ENCODE measurements at places on chromosomes 7 and 10.
A peak's percentile ranks its signal among the peaks of the same experiment; 100 is the strongest.

GRCh38 chr10:110778211-110778610 lies 93.5 kb upstream of the PDCD4 start:
- DNase-seq: no peak

DNA sequence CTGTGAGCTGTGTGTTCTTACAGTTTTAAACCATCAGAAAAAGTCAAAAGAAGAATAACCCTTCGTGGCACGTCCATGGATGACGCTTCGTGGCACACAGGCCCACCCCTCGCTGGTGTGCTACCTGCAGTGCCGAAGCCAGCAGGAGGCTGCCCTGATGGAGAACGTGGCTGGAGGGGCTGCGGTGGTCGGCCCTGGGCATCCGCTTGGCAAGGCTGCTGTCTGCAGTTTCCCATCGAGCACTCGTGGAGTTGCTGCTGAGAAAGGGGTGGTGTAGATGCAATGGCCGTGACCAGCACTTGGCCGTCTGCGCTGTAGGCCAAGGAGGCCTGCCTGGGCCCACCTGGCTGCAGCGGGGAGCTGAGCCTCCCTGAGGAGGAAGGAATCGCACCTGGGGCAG lies 3.2 kb upstream of the ADGRA1 start:
- DNase-seq: no peak

GRCh38 chr10:22339761-22340328 lies 5.5 kb upstream of the SPAG6 start:
- no peak for DNase-seq

DNA sequence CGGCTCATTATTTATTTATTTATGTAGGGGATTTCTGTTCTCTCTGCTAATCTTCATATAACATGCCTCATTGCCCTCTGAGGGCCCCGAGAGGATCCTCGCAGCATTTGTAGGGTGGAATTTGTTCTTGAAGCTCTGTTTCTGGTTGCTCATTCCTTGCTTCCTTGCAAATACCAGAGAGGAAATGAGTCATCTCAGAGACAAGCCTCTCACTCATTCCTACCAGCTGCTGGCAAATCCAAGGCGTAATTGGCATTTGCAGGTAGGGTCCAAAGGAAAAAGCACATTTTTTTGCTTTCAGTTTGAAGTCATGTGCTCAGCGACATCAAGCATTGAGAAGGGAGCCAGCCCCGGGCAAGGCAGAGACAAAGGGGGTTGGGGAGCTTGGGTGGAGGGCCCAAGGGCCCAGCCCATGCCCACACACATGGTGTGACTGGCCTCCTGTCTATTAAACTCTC lies 501.6 kb downstream of the GALNT17 start:
- peak; percentile 19 for DNase-seq

- DNase-seq: no peak
These were observed 18.8 kb downstream of the CPVL start for GRCh38 chr7:29127527-29127926.

DNA sequence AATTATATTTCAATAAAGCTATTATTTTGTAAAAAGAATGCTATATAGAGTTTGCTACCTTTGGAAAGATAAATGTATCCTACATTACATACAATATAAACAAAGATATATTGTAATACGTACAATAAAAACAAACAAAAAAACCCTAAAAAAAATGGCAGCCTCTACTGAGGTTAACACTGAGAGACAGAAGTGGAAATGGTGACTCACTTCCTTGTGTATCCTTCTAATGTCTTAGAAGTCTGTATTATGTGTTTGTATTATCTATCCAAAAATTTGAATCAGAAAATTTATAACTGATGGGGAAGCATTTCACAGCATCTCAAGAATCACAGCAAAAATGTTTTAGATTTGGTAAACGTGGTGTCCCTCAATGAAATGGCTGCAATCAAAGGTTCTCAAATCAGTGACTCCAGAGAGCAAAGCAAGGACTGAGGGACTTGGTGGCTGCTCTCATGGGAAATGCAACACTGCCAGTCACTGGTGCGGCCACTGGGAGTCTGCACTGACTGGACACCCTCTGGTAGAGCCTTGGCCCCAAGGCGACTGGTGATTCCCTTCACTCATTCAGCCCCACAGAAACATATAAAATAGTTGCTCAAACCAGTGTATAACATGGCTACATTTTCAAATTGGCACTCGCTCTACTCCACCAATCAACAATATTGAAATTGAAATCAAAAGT lies 53.8 kb downstream of the PANK1 start:
- DNase-seq: no peak

DNA sequence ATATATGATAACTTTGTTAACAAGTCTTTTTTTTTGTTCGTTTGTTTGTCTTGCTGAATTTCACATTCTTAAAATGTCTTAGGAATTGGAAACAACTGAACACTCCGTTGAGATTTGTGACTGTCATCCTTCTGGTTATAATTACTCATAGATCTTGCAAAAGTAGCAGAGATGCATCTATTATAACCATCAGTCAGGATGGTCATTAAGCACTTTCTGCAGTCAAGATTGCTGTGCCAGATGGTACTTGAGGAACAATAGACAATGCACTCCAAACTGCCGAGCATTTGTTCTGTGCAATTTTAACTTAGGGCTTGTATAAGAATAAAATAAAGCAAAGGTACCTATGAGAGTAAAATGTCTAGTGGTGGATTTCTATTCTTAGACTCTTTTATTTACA lies 710.1 kb upstream of the KCND2 start:
- no peak for DNase-seq

- DNase-seq: no peak
These were observed 56.7 kb downstream of the GRK5 start for GRCh38 chr10:119263951-119264617.

DNA sequence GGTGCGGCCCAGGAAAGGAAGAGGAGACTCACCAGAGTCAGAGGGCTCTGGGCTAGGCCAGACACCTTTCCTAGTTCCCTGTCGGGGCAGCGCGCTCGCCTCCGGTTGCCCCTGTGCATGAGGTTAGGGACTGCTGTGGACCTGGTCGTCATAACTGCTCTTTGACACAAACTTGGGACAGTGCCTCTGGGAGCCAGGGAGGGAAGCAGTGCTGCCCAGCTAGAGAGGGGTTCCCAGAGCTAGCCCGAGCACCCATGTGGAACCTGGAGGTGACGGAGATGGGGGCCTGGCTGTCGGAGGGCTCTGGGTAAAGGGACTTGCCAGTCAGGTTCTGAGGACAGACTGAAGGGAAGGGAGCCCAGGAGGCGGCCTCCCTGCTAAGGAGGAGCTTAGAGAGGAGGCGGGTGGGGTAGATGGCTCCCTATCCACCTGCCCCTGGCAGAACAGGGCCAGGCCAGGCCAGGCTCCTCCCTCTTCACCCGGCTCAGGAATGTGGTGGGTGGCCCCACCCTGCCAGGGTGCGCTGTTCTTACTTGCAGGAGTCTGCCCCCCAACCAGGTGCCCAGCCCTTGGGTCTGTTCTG lies 29.7 kb downstream of the AGAP3 start:
- no peak for DNase-seq

DNA sequence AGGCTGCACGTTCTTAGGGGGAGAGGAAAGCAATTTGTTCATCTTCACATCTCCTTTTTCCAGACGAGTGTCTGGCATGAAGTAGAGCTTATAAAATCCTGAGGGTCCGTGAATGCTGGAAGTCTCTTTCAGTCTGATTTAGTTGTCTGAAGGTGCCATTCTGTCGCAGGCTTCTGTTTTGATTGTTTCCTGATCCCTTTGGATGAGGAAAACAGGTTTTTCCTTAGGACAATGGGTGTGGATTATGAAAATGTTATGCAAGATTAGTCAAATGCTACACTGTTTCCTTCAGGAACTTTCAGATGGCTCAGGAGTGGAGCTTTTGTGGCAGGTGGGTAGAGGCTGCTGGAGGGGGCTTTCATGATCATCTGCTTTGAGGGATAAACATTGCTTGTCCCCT lies at the start of gene ITPRID1:
TSS of gene ITPRID1 (plus strand) at position 301 of the 400 bp plus-strand sequence. CDS start 38,935 bp downstream, outside the sequence.
- no peak for DNase-seq

DNA sequence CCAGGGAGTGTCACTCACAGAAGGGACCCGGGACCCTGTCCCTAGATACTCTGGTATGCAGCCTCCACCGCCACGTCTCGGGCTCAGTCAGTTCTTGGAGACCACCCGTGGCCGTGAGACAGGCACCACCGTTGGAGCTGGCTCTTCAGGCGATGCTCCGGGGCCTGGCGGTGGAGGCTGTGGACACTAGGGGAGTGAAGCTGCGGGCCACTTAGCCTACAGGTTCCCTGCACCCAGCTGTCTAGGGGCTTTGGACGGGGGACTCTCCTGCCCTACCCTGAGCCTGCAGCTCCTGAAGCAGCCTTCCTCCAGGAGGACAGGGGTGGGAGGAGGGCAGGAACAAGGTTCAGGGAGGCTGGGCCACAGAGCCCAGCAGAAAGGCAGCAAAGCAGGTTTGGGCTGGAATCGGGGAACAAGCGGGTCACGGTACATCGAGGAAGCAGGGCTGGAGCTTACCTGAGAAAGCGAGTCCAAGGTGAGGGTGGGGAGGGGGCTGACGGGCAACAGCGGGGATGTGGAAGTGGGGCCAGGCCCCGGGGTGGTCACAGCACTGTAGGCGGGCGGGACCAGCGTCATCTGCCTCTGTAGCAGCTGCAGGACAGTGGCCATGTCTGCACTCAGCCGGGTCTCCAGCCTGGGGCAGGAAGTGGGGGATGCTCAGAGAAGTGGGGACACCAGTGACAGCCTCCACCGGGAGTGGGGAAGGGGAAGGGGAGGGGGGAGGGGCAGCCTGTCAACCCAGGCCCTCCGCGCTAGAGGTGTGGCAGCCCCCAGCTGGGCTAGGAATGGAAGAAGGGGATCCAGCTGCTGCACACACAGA lies 31.5 kb downstream of the KCNH2 start:
- no peak for DNase-seq

DNA sequence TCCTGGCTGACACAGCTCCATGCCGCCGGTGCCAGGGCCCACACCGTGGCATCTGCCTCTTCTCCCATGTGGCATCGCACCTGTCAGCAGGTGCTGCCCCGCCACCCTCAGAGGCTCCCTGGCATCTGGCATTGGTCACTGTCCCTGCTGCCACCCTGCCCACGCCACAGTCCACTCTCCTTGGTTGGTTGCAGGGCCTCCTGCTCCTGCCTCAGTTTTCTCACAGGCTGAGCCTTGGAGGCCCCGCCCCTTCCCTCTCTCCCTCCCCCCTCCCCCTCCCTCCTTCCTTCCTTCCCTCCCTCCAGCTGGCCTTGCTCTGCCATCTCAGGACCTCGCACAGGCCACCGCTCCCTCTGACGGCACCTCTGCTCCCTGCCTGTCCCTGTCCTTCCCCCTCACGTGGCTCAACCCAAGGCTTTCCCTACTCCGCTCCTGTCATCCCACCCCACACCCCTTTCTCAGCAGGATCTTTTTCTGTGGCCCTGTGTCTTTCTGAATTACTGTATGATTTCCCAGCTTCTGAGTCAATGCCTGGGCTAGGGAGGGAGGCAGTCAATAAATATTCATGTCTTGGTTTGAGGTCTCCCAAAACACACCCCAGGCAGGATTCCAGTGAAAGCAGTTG lies 87.4 kb downstream of the INPP5A start:
- DNase-seq: no peak

DNA sequence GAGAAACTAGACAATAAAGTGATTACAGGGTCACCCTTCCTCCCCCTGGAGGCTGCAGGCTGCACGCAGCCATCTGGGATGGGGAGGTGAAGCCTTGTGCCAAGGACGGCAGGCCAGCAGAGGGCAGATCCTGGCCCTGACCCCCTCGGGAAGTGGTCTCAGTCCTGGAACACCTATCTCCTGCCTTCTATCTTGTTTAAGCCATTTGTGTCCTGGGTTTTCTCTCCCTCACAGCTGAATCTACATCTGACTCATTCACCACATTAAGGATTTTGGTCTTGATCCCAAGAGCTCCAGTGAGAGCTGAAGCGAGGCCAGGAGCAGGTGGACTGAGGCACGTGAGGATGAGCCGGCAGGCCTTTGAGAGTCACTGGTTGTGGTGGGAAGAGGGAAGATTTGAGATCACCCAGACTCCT lies 16.4 kb upstream of the PARP12 start:
- DNase-seq: no peak

DNA sequence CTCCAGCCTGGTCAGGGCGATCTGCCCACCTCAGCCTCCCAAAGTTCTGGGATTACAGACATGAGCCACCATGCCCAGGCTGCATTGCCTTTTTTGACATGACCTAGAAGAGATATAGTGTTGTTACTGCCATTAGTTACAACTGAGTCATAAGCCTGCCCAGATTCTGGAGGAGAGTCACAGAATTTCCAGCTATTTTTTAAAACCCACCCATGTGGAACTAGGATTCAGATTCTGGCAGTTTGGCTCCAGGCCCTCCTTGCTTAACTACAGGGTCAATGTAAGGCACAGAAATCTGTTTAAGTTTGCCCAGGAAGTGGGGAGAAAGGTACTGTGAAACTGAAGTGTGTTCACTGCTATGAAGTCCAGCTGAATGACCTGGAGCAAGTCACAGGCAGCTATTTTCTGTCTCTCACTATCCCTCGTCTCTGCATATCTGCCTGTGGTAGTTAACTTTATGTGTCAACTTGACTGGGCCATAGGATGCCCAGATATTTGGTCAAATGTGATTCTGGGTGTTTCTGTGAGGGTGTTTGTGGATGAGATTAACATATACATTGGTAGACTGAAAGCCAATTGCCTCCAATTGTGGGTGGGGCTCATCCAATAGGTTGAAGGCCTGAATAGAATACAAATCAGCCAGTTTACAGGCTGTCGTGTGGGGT lies 8.4 kb upstream of the MARVELD1 start:
- DNase-seq: no peak

- no peak for DNase-seq
These were observed 45.0 kb upstream of the MGAM2 start for GRCh38 chr7:142066536-142066935.

GRCh38 chr7:126185959-126186580 lies 1066.7 kb downstream of the GRM8 start:
- DNase-seq: no peak

- DNase-seq: no peak
These were observed 11.0 kb downstream of the CUX1 start for GRCh38 chr7:101828301-101829020.

DNA sequence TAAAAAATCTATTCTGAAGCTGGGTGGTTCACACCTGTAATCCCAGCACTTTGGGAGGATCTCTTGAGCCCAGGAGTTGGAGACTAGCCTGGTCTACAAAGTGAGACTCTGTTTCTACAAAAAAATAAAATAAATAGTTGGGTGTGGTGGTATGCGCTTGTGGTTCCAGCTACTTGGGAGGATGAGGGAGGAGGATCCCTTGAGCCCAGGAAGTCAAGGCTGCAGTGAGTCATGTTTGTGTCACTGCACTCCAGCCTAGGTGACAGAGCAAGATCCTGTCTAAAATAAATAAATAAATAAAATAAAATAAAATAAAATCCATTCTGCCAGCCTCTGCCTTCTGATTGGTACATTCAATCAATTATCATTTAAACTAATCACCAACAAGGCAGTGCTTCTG lies 17.5 kb downstream of the ZNF33A start:
- DNase-seq: no peak

DNA sequence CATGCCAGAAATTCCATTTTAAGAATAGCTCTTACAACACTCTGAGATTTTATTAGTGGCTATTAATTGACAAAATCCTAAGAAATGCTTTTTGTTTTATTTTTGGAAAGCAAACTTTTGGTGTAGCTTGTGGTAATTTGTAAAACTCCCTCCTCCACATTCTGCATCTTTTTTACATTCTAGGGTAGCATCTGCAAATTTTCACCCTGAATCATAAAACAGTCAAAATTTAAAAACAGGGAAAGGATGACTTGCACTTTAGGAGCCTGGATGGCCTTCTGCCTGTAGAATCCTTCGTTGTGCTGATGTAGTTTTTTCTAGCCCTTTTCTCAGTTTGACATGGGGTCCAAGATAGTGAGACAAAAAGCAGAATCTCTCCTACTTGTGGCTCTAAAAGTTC lies 316.1 kb downstream of the ADRA2A start:
- peak; percentile 58 for DNase-seq

Data from right renal cortex interstitium (tissue), 3 donors.